Gastrocnemius medialis (tissue), 4 donors: ENCODE measurements at places on chromosomes 4 and X. TPM values are rescaled to one million over a fixed set of nuclear protein-coding genes. Genes with fewer than 3 reads are reported as not detected.

- no peak for DNase-seq
These were observed 361.6 kb downstream of the PACRGL start for GRCh38 chr4:21061902-21062301.

GRCh38 chr4:5647351-5647750 lies 61.0 kb downstream of the EVC2 start:
- DNase-seq, result no peak

GRCh38 chrX:118528071-118528737 lies 32.6 kb downstream of the DOCK11 start:
- no peak for DNase-seq

Gene MYOZ2
- total RNA-seq, result 30.6 TPM

Gene IGFBP7
- total RNA-seq, result 241 TPM
